ENCODE measurements at places on chromosomes 11 and 22.

DNA sequence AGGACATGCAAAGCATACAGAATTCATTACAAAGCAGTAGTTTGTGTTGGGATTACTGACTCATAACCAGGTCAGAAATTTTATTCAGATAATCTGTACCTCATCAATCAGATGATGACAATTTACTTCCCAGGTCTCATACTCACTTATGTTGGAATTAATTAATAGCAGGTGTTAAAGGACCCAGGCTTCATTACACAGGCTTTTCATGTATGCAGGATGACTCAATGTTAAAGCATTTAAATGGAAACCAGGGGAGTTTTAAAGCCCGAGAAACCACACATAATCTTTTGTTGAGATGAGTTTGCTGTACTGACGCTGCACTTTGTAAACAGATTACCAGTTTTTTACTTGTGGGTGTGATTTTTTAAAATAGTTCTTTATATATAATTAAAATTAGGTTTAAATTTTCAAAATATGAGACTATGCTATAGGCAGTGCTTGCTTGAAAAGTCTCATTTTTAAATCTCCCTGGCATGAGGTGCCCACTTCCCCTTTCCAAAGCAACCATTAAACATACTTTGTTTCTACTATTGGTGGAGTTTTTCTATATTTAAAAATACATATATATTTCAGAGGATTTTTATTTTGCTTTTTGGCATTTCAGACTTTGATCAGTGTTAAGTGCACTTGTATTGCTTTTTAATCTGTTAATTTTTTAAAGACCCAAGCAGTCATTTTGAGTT, 41.0 kb downstream of the CEP57 start:
- DNase-seq, result no peak

DNA sequence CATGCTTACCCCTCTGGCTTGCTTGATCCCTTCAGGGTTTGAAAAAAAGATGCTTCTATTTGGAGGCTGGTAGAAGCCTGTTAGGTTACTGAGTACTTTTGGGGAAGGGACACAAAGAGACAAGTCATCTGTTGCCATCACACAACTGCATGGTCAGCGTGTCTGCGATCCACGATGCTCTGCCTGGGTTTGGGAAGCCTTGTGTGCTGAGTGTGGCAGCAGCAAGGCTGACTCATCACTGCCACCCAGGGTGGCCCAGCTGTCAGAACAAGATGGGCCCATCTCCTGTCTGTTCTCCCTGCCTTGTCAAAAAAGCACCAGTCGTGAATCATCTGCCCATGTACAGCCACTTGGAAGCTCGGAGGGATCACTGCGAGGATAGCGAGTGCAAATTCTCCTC, 26.2 kb downstream of the UBASH3B start:
- DNase-seq, result no peak

DNA sequence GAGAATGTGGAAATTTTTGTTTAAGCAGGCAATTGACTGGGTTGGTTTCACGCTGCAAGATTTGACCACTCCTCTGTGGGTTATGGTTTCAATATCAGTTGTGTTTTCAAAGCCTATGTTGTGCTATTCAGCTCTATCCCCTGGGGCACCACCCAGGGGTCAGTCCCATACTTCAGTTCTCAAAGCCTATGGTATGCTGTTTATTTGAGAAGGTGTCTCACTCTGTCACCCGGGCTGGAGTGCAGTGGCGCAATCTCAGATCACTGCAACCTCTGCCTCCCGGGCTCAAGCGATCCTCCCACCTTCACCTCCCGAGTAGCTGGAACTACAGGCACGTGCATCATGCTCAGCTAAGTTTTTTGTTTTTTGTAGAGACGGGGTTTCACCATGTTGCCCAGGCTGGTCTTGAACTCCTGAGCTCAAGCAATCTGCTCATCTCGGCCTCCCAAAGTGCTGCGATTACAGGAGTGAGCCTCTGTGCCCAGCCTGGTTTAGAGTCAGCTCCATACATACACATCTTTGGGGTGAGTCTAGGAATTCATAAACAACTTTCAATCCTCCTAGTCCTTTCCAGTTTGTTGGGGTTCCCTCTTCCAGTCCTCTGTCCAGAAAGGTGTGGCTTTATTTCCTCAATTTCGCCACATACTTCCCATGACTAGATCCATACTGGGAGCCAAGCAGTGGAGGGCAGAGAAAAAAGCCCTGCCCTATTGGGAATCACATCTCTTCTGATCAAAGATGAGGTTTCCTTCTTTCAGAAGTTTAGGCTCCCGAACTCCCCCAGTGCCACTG, 35.0 kb upstream of the MAPK1 start:
- no peak for DNase-seq

- DNase-seq, result no peak
Measured at GRCh38 chr11:114133548-114134329, 74.2 kb downstream of the ZBTB16 start.

DNA sequence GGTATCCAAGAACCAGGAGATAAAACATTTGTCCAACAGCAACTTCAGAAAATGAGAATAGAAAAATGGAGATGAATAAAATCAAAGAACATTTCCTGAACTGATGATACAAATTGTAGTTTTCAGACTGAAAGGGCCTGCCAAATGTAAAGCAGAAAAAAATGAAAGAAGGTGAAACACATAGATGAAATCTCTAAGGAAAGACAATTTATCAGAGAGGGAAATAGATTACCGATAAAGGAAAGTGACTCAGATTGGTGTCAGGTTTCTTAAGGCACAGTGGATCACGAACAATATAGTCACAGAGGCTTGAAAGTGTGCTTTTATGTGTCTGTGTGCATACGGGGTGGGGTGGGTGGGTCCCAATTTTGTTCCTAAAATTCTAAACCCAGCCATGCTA, 4.1 kb upstream of the STT3A start:
- no peak for DNase-seq

GRCh38 chr11:133522344-133522743, 10.0 kb downstream of the OPCML start:
- DNase-seq, result no peak

DNA sequence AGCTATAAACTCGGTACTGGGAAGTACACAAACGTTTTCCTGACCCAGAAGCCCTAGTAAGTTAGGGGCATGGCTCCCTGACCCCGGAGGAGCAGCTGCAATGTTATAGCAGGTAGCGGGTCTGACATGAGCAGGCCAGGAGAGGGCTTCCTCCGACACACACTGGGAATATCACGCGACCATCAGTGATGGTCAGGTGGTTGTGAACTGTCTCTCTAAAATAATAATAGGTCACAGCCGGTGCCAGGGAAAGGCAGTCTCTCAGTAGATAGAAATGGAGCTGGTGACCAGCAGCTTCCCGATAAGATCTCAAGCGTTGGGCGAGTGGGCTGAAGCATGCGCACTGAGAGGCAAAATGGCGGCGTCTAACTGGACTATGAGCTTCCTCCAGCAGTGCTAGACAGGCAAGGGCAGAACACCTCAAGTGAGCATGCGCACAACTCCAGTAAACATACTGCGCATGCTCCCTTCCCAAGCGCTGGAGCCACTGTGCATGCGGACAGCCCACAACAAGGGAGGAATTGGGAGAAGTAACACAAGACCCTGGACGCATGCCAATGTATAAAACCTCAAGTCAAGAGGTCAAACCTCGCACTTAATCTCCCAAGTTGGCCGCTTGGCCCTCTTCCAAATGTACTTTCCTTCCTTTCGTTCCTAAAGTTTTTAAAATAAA, 22.3 kb upstream of the TESMIN start:
- no peak for DNase-seq

DNA sequence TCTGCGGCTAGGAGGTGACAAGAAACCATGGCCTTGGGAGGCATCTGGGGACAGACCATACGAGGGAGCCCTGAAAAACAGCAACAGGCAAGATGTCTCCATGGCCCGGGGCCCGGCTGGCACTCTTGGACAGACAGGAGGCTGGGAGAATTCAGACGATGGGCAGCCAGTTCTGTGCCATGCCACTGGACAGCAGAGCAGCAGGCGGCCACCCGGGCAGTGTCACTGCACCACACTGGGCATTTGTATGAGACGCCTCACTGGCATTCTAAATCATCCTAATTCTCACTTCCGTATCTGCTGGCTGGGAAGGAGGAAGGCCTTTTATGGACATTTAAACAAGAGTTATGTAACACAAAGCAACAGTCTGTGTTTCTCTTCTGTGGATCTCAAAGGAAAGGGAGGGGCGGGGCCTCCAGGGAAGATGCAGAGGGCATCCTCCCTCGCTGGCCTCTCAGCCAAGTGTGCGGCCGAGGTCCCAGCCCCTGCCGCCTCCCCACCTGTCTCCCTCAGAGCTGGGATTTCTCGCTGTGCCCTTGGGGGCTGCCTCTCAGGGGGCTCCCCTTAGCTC, 350.3 kb downstream of the SHANK2 start:
- peak; percentile 77 for DNase-seq

DNA sequence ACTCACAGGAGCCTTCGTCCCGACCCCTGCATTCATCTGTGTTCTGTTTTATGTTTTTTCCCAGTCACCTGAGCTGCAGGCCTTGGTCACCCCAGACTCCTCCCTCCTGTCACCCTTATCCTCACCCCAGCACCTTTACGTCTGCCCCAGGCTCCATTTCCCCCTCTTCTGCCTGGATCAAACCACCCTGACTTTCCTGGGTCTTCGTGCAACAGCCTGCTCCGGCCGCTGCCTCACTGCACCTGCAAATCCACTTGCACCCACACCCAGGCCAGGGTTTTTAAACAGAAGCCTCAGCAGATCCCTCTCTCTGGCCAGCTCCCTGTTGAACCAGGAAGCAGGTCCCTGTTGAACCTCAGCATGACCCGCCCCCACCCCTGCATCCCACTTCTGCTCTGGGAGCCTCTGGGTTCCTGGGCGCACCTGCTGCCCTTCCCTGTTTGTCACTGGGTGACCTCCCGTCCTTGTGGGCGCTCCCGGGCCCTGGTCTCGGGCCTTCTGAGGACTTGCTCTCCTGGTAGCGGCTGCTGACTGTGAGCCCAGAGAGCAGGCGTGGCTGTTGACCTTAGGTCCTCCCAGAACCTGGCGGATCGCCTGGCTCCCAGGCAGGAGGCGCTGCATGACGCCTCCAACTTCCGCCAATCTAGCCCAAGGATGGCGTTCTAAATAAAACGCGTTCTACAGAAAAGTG, 12.8 kb downstream of the MAPK8IP2 start:
- DNase-seq, result no peak

DNA sequence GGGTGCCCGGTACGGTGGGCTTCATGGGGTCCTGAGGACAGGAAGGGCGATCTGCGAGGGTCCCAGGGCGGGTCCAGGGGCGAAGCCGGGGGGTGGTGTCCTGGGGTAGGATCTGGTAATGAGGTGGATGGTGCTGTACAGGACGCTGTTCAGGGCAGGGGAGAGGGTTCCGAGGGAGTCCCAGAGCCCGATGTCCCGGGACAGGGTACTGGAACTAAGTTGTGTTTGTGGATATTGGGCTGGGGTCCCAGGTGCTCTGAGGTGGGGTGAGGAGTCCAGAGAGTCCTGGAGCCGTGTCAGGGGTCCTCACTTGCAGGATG, 426 bp downstream of the LZTR1 start:
- no peak for DNase-seq

DNA sequence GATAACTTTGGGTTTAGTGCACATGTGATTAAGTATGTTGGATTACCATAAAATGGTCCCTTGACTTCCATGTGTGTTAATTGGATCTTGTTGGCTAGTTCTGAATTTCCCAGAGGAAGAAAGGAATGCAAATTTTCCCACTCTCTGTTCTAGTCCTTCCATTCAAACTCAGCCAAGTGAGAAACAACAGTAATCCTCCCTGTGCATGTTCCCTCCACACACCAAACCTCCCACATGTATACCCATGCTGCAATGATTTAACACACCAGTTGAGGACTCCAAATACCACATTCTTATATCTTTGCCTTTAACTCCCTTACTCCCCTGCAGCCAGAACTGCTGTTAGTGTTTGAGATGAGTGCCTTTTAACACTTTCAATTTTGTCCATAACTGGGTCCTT, 1158.9 kb downstream of the DLG2 start:
- no peak for DNase-seq

DNA sequence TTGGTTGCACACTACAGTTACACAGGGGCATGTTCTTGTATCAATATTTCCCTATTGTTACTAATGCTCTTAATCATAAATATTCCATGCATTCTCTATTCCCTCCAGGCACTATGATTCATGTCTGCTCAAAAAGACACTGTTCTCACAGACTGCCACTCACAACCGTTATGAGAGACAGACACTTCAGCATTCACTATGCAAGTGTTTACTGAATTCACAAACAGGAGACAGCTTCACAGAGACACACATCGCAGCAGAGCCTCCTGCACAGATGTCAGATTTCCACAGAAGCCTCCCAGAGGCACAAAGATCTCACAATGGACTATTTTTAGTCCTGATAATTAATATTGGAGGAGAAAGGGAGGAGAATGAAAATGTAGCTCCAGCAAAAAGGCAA, 930.4 kb downstream of the OPCML start:
- DNase-seq, result no peak

DNA sequence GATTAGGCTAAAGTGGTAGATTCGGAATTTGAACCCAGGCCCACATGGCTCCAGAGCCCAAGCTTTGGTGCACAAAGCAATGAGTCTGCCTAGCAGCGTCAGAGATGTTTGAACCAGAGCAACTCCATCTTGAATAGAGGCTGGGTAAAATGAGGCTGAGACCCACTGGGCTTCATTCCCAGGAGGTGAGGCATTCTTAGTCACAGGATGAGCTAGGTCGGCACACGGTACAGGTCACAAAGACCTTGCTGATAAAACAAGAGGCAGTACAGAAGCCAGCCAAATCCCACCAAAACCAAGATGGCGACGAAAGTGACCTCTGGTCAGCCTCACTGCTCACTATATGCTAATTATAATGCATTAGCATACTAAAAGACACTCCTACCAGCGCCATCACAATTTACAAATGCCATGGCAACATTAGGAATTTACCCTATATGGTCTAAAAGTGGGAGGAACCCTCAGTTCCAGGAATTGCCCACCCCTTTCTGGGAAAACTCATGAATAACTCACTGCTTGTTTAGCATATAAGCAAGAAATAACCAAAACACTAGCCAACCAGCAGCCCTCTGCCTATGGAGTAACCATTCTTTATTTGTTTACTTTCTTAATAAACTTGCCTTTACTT, 40.3 kb upstream of the DAGLA start:
- DNase-seq, result no peak

GRCh38 chr22:22450343-22450839, 58.2 kb downstream of the ZNF280B start:
- DNase-seq, result peak; percentile 65

DNA sequence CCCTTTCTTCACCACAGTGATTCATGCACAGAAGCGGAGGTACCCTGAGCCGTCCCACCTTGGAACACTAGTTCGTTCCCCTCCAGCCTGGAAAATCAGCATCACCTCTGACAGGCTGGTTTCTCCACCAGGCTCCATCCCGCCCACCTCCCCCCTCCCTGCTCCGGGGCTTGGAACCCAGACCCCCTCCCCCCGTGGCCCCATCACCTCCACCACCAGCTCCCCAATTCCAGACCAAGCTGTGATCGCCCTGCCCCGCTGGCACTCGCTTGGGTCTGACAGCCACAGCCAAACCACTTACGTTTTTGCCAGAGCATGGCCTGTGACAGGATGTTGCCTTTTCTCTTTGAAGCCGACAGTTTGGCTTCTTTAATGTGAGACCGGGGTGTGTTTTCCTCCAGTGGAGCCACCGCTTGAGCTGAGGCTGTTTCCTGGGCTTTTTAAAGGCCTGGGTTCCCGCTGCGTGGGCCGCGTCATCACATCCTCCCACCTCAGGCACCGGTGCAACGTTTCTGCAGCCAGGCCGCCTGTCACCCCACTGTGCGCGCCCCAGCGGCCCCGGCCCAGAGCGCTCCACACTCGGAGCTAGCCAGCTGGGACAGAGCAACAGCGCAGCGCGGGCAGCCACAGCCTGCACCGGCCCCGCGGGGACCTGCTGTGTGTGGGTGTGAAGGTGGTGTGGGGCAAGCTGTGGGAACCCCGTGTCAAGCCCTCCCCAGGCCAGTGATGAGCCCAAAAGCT, at the start of gene POU2AF1:
Gene POU2AF1, minus strand, starts transcription at position 415 of the 741 bp plus-strand sequence. Its CDS starts 98 bp downstream, at position 317.
- no peak for DNase-seq

Data from sigmoid colon (tissue), 7 donors.